ENCODE measurements at places on chromosomes 3 and 15.

- DNase-seq: no peak
Observed at GRCh38 chr3:193868590-193868989, 267.4 kb upstream of the HES1 start.

DNA sequence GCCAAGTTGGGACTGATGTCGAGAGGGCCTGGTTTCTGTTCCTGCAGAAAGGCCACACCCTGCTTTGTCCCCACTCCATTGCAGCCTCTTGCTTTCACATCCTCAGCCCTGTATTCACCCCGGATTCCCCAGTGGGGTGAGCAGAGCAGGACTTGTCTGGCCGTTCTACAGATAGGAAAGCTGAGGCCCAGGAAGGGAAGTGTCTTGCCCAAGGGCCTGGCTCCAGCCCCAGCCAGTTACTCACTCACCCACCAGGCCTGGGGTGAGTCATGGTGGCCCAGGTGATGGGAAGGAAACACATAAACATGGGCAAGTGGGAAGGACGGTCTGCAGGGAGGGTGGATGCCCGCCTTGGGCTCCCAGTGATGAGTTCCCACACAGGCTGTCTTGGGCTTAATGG lies 6.1 kb upstream of the DUSP7 start:
- DNase-seq: no peak

- no peak for DNase-seq
Observed at GRCh38 chr15:42602501-42602900, 27.1 kb downstream of the STARD9 start.

GRCh38 chr15:72382146-72382545 lies 6.3 kb upstream of the HEXA start:
- no peak for DNase-seq

GRCh38 chr15:68015244-68015643 lies 38.9 kb upstream of the PIAS1 start:
- DNase-seq: no peak

- no peak for DNase-seq
Observed at GRCh38 chr3:99344216-99344615, 294.2 kb upstream of the COL8A1 start.

GRCh38 chr3:31274326-31275024 lies 258.2 kb upstream of the STT3B start:
- DNase-seq: no peak

- no peak for DNase-seq
Observed at GRCh38 chr15:57156210-57156884, 220.0 kb upstream of the CGNL1 start.

DNA sequence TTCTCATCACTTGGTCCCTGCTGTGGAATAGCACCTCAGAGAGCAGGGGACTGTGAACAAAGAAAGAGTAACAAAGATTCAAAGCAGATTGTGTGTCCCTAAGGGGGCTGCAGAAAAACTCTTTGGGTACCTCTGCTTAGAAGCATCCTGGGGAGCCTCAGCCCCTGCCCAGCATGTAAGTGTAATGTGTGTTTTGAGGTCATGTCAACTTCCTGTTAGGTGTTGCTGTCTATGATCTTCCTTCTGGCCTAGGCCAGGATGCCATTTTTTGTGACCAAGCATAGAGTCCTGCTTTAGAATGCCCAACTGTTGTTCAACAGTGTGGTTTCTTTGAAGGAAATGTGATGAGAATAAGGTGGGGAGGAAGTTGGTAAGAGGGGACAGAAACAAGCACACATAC lies 77.1 kb upstream of the BCL6 start:
- no peak for DNase-seq

DNA sequence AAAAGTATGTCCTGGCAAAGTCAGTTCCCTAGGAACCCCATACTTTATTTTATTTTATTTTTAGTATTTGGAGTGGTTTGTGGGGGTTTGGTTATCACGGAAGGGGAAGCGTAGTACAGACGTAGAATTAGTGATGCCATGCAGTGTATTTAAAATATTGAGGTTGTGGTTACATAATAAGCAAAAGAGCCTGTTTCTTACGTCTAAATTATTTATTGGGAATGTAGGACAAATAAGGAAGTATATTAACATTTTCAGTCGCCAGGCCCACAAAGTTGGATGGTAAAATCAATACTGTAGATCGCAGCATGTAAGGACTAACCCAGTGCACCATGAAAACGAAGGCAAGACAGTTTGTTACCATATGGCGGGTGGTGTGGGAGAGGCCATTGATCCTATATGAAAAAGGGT lies 558 bp downstream of the DTWD1 start:
- peak; percentile 14 for DNase-seq

DNA sequence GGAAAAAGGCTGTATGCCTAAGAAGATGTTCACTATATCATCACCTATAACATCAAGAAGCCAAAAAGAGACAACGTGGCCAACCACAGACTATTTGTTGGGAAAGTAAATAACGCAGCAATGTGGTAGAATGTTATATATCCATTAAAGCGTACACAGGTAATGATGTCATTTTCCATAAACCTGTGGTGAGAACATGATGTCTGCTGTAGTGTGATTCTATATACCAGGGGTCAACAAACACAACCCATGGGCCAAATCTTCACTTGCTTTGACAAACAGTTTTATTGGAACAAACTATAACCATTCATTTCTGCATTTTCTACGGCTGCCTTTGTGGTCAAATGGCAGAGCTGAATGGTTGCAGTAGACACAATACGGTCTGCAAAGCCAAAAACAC lies 160.6 kb downstream of the STT3B start:
- DNase-seq: no peak

DNA sequence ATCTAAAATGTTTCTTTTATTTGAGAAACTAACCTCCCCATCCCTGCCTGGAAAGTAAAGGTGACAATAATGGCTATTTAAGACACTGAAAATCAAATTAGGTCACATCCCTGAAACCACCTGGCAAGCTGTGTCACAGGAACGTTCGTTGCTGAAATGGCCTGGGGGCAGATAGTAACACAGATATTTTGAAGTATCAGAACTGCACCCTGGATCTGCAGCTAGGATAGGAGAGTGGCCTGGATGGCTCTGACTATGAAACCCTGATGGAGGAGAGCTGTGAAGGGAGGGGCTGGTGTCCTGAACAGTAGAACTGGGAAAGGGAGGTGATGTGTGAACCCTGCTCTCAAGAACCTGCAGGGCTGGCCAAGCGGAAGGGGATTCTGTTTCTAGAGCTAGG lies 648.3 kb upstream of the CFAP20DC start:
- DNase-seq: no peak

- no peak for DNase-seq
Observed at GRCh38 chr3:194278186-194278845, 72.8 kb downstream of the CPN2 start.

- DNase-seq: no peak
Observed at GRCh38 chr3:157531301-157531660, 28.1 kb upstream of the VEPH1 start.

DNA sequence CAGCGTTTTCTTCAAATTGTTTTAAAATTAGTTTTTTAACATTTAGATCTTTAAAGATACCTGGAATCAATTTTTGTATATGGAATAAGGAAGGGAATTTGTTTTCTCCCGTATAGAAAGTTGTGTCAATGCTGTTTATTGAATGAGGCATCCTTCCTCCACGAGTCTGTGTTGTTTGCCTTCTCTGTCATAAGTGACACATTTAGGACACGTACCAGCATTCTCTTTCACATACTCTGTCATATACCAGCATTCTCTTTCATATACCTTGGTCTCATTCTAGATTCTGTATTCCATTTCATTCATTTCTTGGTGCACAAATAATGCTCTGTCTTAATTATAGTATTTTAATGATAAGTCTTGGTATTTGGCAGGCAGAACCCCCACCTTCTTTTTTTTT lies 10.3 kb downstream of the ATP11B start:
- no peak for DNase-seq

- no peak for DNase-seq
Observed at GRCh38 chr15:38622908-38623307, 58.3 kb upstream of the RASGRP1 start.

DNA sequence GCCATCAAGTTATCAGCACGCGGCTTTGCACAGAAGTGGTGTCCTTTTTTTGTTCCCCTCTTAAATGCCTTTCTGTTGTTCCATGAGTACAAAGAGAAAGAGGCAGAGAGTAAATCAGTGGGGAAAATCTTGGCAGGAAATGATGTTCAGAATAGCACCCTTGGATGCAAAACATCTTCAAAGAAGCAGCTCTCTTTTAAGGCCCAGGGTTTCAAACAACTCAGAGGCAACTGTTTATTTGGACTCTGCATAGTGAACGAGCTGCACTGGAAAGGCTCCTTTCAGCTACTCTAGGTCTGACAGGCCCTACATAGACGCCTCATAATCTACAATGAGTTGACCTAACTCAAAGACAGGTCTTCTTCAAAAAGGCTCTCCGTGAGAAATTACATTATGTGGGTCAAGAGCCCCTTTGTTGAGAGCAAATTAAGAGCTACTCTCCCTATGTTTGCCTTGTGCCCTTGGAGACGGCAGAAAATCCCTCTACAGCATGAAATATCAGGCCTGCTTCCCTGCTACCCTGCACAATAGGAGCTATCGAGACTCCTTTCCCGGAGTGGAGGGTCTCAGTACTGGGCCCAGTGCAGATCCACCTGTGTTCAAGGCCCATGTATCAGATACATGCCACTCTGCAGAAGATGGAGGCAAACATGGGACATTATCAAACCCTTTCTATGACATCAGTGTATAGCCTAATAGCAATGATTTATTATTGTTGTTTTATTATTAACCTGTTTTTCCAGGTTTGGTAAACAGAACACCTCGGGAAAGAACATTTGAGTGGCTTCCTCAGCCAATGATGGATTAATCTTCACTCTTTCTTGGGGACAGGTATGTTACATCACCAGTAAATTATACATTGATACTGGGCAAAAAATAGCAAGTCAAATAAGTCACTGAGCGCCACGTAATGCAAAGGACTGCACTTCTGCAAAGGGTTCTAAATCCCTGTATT lies 53.1 kb downstream of the HEG1 start:
- peak; percentile 14 for DNase-seq

- no peak for DNase-seq
Observed at GRCh38 chr3:56336023-56336422, 132.2 kb downstream of the ERC2 start.

DNA sequence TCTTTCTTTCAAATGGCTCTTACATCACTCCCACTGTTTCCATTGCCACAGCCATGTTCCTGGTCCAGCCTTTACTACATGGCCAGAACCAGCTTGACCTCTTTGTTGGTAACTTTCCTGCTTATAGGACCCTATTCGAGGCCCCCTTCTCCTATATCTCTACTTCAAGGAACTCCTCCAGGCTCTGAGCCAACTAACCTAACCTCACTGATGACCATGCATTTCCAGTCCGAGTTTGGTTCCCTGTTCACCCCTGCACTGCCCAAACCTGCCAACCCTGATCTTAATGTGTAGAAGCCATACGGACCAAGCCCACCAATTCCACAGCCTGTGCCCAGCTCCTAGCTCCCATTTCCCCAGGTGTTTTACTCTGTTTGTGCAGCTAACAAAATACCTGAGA lies 38.4 kb upstream of the TIPARP start:
- DNase-seq: no peak

DNA sequence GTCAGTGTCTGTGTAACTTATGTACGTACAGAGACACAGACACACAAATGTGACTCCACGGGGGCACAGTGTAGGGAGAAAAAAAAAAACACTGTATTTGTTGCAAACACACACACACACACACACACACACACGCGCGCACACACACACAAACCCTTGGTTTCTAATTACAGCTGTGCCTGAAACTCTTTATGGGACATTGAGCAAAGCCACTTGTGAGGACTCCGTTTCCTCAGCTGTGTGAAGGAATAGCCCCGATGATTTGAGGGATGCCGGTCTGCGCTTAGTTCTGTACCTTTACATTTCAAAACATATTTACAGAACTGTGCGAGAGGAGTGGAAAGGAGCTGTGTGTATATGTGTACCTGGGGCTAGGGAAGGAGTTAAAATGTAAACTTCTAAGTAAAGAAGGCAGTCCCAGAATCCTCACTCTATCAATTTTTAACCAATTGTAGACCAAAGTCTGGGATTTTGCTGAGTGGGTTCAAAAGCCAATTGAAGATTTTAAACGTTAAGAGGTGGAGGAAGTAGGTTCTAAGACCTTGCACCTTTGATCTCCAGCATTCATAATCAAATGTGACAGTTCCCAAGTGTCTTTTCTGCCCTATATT lies 5.3 kb upstream of the BCL6 start:
- no peak for DNase-seq

DNA sequence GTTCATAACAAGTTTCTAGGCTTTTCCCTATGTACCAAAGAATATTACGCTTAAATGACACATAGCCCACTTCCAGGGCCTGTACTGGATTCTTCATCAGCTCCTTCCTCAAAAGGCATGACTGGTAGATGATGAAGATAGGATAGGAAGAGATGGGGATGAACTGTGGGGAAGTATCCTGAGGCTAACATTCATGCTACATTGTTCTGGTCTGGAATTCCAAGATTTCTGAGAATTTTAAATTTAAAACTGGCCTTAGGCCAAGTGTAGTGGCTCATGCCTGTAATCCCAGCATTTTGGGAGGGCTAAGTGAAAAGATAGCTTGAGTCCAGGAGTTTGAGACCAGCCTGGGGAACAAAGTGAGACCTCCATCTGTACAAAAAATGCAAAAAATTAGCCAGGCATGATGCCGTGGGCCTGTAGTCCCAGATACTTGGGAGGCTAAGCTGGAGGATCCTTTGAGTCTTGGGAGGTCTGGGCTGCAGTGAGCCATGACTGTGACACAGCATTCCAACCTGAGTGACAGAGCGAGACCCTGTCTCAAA lies 160.1 kb upstream of the PLAAT1 start:
- no peak for DNase-seq

DNA sequence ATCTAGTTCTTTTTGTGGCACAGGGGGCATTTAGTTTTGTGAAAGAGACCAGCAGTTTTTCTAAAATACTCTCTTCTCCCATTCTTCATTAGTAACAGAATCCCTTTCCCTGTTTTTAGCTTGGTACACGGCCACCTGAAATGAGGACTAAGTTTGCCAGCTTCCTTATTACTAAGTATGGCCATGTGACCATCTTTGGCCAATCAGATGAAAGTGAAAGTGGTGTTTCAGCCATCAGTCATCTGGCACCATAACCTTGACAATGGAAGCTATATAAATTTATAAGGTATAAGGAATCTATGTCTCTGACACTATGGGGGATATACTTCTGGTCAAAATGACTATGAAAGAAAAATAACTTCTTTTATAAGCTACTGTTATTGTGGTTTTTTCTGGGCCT lies 570.4 kb downstream of the AGBL1 start:
- no peak for DNase-seq

DNA sequence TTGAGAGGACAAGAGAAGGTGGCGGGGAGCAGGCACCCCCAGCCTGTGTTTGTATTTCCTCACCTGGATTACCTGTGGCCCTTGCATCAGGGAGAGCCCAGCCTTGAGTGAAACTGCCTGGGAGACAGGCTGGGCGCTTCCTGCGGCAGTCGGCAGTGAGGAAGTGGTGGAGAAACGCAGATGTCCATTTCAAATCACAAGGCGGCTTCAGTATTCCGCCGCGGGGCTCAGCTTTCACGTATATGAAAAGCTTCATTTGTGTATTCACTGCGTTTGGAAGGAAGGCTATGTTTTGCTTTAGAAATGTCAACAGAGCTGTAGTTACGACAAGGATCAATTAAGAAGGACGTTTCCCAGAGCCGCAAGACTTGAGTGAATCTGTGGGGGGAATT lies 167.4 kb upstream of the CTDSPL start:
- DNase-seq: no peak
